Activated CD8-positive, alpha-beta memory T cell treated with anti-CD3 and anti-CD28 coated beads for 1 hour (primary cell): ENCODE measurements at places on chromosomes 5 and 9.

DNA sequence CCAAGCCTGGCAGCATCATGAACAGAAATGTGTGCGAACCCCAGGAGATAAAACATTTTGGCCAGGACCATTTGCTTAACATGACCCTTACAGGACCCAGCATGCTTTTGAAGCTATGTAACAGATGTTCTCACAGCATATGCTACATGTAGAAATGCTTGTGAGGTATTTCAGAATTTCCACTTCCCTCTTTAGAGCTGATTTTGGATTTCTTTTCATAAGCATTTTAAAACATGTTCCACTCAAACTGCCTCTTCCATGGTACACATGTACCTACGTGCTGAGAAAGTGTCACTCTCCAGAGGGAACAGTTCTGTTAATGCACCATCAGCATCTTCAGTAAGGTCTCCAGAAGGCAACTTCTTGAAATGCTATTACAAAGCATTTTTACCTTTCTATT lies 15.7 kb upstream of the TSSK1B start:
- DNase-seq = no peak

- DNase-seq = no peak
Observed at GRCh38 chr9:121383715-121384114, 13.7 kb upstream of the STOM start.

DNA sequence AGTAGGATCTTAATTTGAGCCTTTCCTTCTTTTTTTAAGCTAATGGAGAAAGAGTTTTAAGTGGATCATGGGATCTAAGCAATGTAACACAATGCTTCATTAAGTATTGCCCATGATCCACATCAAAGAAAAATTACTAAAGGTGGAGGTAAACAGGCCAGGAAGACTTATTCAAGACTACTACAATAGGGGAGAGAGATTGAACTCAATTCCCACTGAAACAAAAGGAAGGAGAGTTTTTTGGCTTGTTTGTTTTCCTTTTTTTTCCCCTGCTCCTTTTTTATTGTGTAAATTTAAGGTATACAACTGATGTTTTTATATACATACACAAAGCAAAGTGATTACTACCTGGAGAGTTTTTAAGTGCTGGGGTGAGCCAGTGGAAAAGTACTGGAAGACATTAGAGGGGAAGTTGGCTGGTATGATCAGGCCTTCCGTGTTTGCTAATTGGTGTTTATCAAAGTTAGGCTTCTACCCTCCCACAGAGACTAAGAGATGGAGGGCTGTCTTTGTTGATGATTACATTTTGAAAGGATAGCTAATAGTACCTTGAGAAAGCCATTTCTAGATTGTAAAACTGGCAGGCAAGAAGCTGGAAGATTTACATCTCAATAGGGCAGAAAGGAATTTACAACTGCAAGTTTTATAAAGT lies 262.7 kb downstream of the CHSY3 start:
- no peak for DNase-seq

DNA sequence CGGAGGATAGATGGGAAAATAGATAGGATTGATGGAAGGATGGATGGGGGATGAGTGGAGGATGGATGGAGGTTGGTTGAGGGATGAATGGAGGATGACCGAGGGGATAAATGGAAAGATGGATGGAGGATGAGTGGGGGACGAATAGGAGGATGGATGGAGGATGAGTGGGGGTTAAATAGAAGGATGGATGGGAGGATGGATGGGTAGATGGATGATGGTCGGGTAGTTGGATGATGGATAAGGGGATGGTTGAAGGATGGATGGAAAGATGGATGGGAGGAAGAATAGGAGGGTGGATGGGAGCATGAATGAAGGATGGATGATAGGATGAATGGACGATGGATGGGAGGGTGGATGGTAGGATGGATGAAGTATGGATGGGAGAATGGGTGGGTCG lies 219.3 kb upstream of the IER5L start:
- DNase-seq = no peak
